Bronchial epithelial cell (primary cell): ENCODE measurements at places on chromosomes 2 and 18. TPM values are rescaled to one million over a fixed set of nuclear protein-coding genes. Genes with fewer than 3 reads are reported as not detected.

The AQP12A gene
- total RNA-seq: not detected in 2 replicates

The TFCP2L1 gene
- 5.5 and 10.6 TPM in 2 replicates for total RNA-seq

- peak; percentile 47 for DNase-seq
These were observed 66.7 kb downstream of the PTPN4 start for GRCh38 chr2:119826370-119826961.

- DNase-seq: no peak
These were observed 50.9 kb downstream of the ADNP2 start for GRCh38 chr18:80159713-80160636.

DNA sequence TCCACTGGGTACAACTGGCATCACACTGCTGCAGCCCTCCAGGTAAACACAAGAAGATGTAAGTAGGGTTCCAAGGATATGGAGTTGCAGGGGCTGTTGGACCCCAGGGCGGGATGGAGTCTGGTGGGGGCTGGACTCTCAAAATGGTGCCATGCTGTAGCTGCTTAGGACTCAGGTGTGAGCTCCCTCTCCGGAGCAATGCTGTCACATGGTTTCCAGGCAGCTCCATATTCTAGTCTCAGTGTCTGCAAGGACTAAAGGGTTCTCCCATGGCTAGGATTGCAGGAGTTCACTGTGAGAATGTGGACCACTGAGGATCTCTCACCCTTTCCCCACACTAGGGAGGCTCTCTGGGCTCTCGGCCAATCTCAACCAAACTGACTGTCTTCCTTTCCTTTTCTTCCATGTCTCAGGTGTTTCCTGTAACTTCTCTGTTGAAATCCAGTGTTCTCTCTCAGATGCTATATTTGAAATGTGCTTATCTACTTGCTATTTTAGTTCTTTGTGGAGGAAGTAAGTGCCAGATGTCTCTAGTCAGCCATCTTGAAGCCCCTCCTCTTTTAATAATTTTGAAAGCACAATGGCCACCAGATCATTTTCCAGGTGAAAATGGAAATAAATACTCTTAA, 57.6 kb downstream of the CCNT2 start:
- DNase-seq: no peak

DNA sequence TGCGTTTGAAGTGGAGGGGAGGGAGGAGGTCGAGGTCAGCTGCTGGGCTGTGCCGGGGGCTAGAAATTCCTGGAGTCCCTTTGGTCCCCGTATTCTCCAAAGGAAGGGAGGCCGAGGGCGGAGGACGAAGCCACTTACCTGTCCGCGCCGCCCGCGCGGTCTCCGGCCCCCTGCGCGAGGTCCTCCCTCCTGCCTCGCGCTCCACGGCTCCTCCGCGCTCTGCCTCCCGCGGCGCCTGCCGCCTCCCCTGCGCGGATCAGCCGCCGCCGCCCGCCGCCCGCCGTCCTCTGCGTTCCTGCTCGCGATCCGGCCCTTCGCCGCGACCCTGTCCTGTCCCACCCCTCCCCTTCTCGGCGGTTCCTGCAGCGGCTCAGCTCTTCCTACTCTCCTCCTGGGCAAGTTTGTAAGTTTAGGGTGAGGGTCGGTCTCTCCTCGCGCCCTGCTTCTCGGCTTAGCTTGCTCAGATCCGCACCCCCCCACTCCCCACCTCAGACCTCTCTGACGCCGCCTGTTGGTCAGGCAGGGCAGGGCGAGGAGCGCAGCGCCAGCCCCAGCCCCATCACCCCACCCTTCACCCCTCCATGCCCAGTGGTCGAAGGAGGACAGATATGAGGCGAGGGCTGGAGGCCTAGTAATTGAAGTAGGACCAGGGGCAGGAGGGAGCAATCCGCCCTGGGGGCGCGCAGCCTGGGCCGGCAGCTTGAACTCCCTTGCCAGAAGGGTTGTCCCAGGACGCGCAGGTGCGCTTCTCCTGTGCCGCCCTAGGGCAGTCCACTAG, 9.7 kb upstream of the SKOR2 start:
- no peak for DNase-seq

The HOXD12 gene
- not detected in 2 replicates for total RNA-seq

- DNase-seq: no peak
These were observed 40.7 kb downstream of the VIT start for GRCh38 chr2:36737131-36737750.

- no peak for DNase-seq
These were observed 9.8 kb upstream of the DNAJC27 start for GRCh38 chr2:24981411-24982136.

DNA sequence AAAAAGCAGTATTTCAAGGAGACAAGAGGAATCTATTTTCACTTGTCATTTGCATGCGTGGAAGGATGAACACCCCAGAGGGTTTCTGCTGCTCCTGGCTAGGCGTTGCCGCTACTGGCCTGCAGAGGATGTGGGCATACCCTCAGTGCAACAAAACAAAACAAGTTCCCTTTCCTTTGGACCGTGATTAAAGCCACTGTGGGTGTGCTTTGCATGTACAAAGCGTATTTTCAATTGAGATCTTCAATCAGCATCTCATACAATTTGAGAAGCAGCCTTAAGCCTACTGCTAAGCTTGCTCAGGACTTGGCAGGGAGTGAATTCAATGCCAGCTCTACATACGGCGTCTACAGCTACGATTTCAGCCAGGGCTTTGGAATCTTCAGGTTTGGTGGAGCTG, 298.4 kb downstream of the LPIN1 start:
- no peak for DNase-seq

- DNase-seq: peak; percentile 88
These were observed 13.4 kb downstream of the IL1R1 start for GRCh38 chr2:102155703-102156515.

- DNase-seq: no peak
These were observed 6.2 kb upstream of the MTCL1 start for GRCh38 chr18:8699126-8699525.

The CCDC85A gene
- total RNA-seq: 0.13 TPM in 1 of 2 replicates, not detected in the other

The GRHL1 gene
- total RNA-seq: 25.5 and 85.5 TPM in 2 replicates

DNA sequence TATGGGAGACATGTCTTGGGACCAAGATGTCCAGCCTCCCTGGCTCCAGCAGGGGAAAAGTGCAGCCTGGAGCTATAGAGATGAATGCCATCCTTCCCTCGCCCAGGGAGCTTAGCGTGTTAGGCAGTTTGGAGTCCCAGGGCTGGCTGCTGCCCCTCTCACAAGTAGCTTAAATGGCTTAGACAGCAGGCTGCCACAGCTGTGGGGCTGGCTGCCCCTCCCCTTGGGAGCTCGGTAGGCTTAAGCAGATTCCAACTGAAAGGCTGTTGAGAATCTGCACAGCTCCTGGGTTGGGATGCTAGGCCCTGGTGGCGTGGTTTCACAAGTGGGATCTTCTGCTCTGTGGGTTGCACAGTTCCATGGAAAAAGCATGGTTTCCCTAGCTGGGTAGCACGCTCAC, 940.5 kb upstream of the DDX18 start:
- no peak for DNase-seq

DNA sequence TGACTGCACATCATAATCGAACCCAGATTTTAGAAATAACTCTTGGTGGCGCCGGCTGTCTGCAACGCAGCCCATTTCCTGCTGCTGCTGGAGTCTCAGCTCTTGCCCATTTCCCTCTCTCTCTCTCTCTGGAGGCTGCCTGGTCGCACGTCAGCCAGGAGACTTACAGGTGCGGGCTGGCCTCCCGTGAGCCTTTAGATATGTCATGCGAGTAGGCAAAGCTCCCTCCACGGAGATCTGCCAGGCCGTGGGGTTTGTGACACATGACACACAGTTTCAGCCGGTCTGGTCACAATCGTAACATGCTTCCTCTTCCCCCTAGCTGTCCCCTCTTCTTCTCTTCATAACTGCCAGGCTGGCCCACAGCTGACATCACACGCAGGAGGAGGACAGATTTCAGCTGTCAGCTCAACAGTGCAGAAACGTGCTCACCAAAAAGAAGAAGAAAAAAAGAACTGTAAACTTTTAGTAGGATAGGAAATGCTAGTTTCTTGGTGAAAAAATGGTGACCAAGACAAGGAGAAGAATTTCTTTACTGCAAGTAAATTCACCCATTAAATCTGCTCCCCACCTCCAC, 489.3 kb downstream of the ZNF516 start:
- DNase-seq: no peak

GRCh38 chr2:215870088-215870490, 143.3 kb downstream of the MREG start:
- DNase-seq: peak; percentile 79

The MOGAT1 gene
- total RNA-seq: not detected in 2 replicates

- no peak for DNase-seq
These were observed 179.4 kb upstream of the ZFP36L2 start for GRCh38 chr2:43405829-43406228.

The NEU2 gene
- not detected in 2 replicates for total RNA-seq

The VSNL1 gene
- total RNA-seq: 0.64 and 1.6 TPM in 2 replicates

DNA sequence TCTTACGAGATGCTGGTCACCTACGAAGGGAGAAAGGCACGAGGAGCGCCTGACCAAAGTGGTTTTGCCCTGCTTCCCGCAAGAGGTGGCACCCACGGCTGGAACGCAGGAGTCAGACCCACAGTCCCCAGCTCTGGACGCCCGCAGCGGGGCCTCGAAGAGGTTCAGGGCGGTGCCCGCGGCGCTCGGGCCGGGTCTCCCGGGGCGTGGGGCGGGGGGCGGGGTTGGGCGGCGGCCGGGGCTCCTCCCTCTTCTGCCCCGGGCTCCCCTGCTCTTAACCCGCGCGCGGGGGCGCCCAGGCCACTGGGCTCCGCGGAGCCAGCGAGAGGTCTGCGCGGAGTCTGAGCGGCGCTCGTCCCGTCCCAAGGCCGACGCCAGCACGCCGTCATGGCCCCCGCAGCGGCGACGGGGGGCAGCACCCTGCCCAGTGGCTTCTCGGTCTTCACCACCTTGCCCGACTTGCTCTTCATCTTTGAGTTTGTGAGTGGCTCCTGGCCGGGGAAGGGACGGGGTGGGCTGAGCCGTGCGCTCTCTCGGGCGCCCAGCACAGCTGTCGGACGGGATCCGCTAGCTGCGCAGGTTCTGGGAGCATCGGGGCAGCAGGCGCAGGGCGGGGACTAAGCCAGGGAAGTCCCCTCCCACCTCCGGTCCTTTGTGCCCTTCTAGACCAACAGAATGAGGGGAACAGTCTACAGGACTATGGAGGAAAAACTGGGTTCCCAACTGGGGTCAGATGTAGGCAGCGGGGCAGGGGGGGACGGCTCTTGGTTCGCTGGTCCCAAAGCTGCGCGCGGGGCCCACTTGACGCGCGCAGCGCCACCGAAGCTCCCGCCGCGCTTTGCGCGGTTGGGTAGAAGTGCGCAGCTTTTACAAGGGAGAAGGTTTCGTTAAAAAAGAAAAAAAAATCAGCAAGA, at the start of gene MAL:
Gene MAL (plus strand): TSS at position 303 of the 914 bp plus-strand sequence. CDS start 85 bp downstream, at position 388.
- DNase-seq: no peak

The SLC19A3 gene
- total RNA-seq: not detected in 2 replicates

GRCh38 chr2:15160201-15160991, 400.7 kb downstream of the NBAS start:
- no peak for DNase-seq
